ENCODE measurements at places on chromosomes 16 and 17.
A peak's percentile ranks its signal among the peaks of the same experiment; 100 is the strongest.

DNA sequence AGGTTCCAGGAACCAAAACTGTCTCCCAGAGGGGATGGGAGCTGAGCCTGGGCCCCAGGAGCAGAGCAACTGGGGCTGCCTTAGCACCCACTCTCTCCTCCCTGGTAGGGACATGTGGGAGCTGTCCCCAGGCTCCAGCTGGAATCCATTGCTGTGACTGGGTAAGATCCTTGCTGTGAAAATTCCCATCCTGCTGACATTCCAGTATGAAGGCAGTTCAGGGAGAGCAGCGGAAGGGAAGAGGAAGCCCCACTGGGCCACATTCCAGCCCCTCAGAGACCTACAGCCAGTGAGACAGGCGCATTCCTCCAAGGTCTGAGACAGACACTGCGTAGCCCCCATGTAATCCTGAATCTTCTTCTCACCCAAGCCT is 24.2 kb downstream of the MYO18A start:
- no peak for DNase-seq

DNA sequence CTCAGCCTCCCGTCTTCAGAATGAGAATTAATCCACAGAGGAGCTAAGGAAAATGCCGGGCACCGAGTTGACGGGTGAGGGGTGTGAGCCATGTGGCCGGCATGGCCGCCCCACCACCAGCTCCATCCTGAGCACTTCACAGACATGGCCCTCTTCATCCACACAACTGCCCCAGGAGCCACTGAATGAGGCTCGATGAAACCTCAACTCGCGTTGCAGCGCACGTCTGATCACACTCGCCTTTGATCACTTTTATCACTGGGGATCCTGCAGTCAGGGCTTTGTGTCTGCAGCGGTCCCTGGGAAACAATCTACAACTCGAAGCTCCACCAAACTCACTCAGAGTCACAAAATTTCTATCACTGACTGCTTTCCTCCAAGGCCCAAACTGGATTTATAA is 46.7 kb upstream of the CDR2 start:
- DNase-seq, result no peak

GRCh38 chr17:55575058-55575636 is 63.9 kb upstream of the SMIM36 start:
- no peak for DNase-seq

GRCh38 chr17:9705745-9706144 is 60.4 kb downstream of the USP43 start:
- DNase-seq, result no peak

DNA sequence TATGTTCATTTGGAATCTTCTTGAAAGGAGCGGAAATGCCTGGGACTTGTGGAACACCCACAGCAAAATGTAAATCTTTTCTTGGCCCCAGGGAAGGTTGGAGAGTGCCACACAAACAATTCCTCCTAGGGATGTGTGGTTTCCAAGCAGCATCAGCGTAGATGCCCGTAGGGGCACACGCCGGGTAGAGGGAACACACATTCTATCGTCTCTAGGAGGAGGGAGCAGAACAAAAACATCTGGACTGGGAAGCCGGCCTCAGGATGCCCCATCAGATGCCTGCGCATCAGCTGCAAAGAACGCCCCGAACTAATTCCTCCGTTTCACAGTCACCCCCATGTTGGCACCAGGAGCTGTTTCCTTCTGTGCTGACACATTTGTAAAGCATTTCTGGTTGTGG is 357.9 kb upstream of the ZFHX3 start:
- DNase-seq, result no peak

DNA sequence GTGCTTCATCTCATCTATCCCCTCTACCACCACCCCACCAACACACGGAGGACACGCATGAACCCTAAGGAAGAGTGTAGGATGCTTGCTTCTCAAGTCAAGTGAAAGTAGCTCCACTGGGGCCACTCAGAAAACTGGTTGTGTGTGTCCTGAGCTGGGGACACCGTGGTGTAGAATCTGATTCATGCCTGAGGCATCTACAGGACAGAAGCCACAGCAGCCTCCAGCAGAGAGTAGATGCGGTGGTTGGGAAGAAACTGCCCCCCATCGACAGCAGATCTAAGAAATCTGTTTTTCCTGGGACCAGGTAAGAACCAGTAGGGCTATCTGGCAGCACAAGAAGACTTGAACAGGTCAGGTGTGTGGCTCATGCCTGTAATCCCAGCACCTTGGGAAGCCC is 51.9 kb upstream of the HLF start:
- no peak for DNase-seq

- DNase-seq, result no peak
Measured at GRCh38 chr17:51045621-51046020, 75.0 kb downstream of the SPAG9 start.

- DNase-seq, result no peak
Measured at GRCh38 chr16:19837984-19838707, 46.5 kb downstream of the GPRC5B start.

GRCh38 chr16:17106243-17106791 is 364.4 kb downstream of the XYLT1 start:
- no peak for DNase-seq

DNA sequence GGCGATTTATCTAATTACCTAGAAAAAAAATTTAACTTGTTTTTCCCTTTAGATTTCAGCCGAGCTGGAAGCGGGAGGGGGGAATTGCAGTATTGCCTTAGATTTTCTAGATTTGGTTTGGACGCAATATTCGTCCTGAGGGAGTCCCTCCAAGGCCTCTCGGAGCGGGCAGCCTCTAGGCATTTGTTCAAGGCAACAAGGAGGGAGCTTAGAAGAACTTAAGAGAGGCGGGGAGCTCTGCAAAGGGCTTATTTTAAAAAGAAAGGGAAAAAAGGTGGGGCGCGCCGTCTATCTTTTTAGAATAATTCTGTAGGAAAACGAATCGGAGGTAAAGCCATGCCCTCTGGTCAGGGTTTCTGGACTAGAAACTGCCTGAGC is 407 bp upstream of the TMEM94 start:
- DNase-seq, result no peak

DNA sequence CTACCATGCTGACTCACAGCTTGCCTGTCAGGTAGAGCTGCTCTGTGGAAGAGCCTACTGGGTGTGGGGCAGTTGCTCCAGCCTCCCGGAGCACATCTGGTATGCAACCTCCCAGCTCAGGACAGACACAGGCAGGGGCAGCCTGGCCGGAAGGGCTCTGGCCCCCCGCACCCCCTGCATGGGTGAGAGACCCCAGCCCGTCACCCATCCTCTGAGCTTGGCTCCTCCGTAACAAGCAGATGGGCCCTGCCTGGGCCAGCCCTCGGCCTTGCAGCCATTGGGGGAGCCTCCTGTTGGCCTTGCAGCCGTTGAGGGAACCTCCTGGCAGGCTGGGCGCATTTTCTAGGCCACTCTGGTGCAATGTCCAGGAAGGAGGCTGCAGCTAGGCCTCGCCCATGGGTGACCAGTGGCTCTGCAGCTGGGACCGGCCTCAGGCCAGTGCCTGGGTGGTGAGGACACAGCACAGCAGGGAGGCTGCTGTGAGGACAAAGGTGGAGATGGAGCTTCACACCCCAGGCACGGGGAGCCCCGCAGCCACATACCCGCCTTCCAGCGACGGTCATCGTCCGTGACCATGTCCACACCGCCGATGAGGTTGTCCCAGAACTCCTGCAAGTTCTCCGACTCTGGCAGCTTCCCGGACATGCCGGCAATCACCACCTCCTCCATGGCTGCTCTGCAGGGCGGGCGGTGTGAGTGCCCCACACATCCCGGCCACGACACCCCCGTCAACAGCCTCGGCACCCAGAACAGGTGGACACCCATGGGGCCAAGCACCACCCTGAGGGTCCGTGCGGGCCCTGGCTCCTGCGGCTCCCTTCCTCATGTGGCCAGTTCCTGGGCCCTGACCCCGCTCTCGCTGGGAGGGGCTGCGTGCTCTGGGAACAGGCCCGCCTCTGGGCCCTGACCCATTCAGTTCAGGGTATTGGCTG is 2.0 kb downstream of the FASN start:
- no peak for DNase-seq

DNA sequence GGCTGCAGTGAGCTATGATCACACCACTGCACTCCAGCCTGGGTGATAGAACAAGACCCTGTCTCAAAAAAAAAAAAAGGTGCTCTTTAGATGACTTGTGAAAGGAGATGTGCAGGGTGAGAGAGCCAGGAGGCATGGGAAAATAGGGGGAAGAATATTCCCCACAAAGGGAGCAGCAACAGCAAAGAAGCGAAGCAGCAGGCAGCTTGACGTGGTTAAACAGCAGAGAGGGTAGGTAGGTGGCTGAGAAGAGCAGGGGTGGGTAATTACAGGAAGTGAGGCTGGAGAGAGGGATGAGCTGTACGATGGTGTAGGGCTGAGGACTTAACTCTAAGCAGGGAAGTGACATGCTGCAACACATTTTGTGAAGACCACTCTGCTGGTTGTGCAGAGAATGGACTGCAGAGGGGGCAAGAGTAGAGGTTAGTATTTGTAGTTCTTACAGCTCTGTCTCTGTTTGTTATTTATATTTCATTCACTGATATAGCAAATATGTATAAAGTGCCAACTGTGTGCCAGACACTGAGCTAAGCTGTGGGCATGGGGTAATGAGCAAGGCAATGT is 1.6 kb downstream of the HEATR3 start:
- DNase-seq, result peak; percentile 72

DNA sequence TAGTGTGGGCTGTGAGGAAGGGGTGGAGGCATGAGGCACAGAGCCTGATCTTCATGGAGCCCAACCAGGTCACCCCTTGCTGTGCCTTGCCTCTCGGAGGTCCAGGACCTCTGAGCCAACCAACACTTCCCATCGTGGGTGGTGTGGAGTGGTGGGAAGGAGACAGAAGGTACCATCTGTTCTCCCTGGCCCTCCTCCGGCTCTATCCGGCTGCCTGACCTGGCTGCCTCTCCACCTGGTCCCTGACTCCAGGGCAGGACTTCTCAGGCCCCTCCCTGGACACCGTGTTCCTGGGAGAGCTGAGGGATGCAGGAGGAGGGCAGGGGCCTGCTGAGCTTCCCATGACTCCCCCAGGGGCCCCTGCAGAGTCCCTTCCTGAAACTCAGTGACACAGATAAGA is 3.9 kb downstream of the PDK2 start:
- DNase-seq, result no peak

DNA sequence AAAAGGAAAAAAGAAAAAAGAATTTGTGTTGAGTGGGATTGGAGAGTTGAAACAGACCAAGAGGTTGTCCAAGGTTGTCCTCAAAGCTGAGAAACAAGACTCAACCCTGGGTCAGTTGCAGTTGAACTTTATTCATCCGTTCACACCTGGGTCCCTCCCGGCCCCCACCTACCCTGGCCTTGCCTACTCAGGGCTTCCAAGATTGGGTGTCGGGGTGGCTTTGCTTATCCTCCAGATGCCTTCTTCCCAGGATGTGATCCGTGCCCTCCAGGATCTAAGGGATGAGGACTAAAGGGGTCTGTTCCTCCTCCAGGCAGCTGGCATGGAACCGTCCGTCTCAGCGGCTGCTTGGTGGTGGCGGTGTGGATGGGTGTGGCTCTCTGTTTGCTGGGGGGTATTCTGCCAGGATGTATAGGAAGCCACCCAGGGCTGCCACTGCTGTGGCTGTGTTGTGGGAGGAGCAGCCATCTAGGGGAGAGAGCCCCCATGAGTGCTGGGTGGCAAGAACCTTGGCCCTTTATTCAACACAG is 10.3 kb upstream of the NAGPA start:
- DNase-seq, result no peak

DNA sequence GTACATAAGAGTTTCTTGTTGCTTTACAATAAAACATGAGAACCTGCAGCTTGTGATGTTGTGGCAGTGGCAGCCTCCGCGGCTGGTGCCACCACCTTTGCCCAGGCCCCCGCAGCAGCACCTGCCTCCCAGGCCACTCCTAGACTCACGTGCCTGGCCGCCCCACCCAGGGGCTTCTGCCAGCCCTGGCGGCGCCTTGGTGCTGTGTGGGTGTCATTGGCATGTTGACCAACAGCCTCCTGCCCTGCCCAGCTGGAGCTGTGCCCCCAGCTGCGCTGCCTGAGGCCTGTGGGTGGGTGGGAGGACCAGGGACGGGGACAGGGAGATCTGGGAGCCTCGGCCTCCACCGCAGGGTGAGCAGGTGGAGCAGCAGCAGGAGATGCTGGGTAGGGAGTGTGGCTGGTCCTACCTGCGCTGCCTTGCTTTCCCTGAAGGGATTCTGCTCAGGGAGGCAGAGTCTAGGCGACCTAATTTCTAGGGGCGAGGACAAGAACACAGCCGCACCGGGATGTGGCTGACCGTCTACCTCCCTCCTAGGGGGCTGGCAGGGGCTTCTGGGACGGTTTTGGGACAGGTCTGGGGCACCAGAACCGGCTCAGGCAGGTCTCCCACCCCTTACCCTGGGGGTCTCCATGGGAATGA is 428 bp upstream of the DNASE1L2 start:
- no peak for DNase-seq

DNA sequence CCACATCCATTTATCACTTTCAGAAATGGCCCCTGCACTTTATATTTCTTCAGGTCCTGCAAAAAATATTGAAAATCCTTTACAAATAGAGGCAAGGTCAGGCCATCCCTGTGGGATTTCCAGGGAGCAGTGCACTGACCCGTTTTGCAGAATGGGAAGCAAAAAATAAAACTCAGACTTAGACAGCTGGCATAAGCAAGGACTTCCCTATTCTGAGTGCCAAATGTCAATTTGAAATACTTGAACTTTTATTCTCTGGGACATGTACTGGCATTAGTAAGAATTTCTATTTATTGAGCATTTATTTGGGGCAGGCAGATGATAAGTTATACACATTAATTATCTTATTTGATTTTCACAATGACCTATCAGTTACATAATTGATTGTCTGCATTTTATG is 32.4 kb downstream of the PRKCB start:
- no peak for DNase-seq

- DNase-seq, result no peak
Measured at GRCh38 chr16:86391984-86392383, 118.3 kb upstream of the FOXF1 start.

GRCh38 chr16:11144122-11144521 is 111.9 kb downstream of the SOCS1 start:
- no peak for DNase-seq

DNA sequence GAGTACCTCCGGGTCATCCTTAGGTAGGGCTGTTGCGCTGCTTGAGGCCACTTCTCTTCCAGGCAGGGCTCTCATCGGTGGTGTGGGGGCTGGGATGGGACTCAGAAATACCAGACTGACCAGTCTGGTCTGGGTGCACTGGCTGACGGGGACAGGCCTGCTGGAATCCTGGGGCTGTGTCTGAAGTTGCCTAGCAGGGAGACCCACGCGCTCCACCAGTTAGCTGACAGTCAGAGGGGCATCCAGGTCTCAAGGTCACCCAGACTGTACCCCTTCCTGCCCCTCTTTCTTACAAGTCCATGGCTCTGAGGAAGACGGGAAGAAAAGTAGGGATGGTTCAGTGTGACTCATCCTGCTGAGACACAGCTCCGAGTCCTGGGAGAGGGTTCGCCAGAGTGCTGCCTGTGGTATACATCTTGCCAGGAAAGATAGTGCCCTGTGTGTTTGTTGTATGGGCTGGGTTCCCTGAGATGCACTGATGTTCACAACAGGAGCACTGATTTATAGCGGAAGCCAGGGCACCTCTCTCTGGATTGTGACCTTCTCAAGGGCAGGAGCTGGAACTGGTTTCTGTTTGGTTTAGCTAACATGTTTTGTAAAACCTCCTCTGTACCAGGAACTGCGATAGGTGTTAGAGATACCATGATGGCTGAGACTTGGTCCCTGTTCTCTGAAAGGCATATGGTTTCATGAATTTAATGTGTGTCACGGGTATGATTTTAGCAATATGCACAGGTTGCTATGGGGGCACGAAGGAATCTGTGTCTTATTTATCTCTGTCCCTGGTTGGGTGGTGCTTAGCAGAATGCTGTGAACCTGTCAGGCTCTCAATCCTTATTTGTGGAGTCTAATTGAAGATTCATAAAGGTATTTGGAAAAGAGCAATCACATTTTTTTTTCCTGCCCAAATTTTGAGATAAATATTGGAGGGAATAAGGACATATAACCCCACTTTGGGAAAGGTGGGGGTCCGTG is 97.5 kb downstream of the OR1D5 start:
- DNase-seq, result no peak

GRCh38 chr17:2397247-2398171 is 3.4 kb downstream of the MNT start:
- no peak for DNase-seq
